CD4-positive, alpha-beta T cell treated with Interleukin-2 at 100 ng/mL for 4 hours (primary cell): ENCODE measurements at places on chromosomes 6 and 20.

- peak; percentile 60 for DNase-seq
Observed at GRCh38 chr6:143397227-143398222, 53.0 kb downstream of the ADAT2 start.

GRCh38 chr6:119764927-119765681, 415.5 kb upstream of the MAN1A1 start:
- DNase-seq, result no peak

DNA sequence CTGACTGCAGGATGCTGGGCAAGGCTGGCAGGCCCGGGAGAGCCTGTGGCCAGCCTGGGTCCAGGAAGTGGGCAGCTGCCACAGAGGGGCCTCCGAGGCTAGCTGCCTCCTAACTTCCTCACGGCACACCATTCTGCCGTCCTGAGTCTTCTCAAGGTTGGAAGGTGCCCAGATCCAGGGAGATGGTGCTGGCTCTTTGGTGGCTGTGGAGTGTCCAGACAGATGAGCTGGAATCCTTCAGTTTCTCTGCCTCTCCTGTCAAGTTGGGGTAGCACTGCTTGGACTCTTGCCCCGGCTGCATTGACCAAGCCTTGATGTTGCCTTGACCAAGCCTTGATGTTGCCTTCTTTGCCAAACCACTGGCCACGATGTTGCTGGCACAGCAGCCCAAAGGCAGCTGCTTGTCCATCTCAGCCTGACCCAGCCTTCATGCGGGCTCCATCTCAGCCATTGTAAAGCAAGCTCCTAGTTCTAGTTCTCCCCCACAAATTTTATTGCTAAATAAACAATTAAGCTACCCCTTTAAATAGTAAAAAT, 75.1 kb upstream of the AFDN start:
- no peak for DNase-seq

- no peak for DNase-seq
Observed at GRCh38 chr6:61886608-61887259, 399.3 kb downstream of the KHDRBS2 start.

DNA sequence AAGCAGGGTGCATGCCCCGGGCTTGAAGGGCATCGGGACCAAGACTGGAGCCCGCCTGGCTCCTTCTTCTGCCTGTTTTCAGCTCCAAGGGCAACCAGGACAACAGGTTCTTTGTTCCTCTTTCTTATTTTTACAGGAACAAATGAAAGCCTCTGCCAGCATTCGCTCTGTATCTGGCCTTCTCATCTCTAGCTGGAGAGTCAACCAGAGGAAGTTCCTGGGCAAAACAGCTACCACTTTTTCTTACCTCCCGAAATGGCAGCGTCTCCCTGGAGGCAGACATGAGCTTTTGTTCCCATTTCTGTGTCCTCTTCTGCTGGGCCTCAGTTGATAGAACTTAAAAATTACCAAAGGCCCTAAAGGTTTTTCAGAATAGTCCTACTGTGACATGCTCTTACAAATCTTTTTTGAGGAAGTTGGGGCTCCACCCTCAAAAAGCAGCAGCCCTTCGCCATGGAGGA, 74.1 kb upstream of the NAA20 start:
- DNase-seq, result no peak

DNA sequence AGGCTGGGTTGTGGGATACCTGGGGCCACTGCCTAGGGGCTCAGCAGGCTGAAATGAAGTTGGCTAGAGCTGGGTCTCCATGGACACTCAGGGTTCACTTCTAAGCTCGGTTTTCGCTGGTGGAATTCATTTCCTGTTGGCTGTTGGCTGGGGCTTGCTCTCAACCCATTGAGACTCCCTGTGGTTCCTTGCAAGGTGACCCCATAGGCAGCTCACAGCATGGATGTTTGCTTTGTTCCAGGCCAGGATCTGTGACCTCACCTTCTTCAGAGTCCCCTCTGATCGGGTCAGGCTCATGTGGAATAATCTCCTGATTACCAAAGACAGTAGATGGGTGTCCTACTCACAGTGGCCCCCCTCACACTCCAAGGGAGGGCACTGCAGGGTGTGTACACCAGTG, 229.3 kb downstream of the QKI start:
- DNase-seq, result no peak

- no peak for DNase-seq
Observed at GRCh38 chr20:41380551-41381193, 14.1 kb upstream of the EMILIN3 start.

DNA sequence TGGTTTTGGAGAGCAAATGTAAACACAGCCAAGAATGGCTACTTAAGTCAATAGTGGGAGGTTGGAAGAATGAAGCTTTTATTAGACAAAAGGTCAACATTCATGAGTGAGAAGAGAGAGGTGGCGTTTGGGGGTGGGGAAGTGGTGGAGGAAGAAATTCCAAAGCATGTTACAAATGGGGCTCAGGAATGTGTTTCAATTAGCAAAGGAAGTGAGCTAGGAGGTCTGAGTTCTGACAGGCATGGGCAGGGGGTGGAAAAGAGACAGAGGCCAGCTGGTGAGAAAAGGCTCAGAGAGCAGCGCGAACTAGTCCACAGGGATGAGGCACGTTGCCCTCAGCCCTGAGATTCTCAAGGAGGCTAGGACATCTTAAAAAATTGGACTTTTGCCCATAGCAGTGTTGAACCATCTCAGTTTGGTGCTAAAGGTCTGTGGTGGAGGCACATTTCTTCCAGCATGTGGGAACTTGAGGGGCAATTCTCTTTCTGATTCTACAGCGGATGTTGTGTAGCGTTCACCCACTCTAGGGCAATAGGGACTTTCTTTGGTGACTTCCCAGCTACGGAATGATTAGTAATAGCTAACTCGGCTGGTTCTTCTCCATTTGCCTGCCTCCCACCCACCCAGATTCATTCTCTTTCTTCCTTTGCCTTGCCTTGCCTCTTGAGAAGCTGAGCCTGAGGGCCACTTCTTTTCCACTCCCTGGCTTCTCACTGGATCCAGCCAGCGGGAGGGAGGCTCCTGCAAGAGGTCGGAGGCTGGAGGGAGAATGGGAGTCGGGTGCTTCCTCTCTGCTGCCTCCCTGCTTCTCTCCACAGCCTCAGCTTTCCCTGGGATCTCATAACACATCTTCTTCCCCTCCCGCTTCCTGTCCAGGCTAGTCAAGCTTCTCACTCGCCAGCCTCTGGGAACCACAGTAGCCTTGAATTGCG, 45.1 kb upstream of the NEDD9 start:
- peak; percentile 47 for DNase-seq

DNA sequence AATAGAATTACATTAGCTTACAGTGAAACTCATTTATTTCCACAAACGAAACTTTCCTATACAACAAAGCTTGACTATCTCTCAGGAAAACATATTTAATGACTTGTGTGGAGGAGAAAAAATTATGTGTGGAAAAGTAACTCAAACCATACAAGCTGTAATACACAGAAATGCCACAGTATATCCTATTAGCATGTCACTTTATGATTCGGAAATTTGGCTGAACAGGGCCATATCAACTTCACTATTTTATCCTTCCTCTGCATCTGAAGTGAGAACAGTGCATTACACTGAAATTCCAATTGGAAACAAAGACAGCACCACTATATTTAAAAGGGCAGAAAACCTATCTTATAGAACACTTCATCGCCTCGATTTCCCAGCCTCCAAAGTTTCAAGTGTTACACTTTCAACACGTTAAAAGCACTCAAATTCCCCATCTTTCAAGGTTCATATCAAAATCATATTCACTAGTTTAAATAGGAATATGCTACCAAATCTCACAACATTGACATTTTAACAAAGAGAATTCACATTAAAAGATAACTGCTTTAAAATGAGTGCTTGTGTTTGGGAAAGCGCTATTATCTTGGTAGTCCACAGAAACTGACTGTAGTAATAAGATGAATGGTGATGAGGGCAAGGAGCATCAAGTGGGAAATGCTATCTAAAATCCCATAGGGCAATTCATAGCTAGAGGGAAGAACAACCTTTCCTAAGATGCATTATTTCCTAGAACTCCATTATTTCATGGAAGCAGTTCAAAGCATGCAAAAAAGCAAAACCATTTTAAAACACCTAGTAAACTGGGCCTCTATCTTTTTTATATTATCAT, 1.8 kb downstream of the REV3L start:
- DNase-seq, result no peak

DNA sequence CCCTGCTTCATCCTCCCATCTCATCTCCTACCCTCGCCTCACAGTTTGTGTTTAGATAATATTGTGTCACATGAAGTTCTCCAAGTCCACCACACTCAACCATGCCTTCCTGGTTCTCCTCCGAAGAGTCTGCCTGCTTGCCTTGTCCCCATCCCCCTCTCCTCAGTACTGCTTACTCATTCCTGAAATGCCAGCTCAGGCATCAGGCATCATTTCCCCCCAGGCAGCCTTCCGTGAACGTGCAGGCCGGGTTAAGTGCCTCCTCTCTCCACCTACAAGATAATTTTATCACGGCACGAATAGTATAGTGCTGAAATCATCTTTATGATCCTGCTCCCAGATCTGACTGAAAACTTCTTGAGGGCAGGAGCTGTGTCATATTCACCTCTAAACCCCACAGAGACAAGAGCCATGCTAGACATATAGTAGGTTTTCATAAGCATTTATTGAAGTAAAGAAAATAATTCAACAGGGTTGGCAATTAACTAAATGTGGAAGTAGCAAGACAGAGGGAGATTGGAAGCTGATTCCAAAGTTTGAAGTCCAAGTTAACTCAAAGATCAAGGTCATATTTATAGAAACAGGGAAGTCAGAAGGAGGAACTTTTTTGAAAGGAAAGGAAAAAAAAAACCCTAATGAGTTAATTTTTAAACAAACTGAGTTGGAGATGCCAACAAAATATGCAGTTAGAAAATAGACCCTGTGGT, 48.7 kb upstream of the BMP2 start:
- no peak for DNase-seq

DNA sequence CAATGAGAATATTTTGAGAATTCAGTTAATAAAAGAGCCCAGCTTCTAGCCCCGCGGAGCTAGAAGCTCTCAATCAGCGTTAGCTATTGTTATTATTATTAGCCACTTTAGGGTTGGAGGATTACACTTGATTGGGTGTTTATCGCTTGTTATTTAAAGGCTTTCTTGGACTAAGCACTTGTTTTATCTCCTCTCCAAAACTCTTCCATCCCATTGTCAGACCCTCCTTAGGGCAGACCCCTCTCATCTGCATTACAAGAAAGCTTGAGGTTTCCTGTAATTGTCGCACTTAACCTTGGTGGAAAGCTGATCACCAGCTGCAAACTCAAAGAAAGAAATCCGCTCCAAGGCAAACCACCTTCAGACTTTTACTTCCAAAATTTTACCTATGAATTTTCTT, 4.8 kb downstream of the DPPA5 start:
- no peak for DNase-seq

DNA sequence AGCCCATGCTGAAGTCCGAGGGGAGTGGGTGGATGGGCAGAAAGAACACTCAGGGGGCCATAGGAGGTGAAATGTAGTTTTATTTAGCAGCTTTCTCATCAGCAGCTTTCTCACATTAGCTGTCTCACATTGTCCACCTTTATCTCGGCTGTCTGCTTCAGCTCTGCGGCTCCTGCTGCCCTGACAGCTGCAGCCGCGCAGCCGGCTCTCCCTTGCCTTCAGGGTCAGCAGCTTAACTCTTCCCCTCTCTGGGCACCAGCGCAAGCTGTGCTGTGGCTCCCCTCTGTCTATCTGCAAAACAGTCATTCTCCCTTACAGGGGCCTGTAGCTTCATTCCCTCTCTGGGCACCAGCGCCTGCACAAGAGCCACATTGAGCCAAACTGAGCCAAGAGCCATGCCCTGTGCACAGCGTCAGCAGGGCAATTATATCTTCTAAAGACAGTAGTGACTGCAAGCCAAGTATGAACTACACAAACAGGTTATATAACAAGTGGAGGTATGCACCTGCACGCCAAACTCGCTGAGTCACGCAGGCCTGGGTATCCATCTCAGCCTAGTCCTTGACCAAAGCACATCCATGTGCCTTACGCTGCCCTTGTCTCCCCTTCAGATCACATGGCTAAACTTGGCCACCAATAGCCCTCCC, 198.8 kb downstream of the EYA2 start:
- DNase-seq, result no peak

DNA sequence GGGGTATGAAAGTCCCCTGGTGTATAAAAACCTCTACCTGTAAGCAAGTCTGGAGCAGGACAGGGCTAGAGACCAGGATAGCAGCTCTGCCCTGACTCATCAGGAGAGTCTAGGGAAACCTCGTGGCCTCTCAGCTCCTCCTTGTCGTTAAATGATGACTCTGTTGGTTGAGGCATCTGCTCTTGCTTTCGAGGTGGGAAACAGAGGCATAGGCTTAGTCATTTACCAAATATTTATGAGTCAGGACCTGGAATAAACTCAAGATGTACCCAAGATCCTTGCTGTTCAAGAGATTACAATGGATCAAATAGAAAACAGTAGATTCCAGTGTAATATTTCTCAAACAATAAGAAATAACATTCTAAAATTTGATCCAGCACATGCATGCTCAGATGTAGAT, 5.5 kb downstream of the MANBAL start:
- DNase-seq, result no peak

DNA sequence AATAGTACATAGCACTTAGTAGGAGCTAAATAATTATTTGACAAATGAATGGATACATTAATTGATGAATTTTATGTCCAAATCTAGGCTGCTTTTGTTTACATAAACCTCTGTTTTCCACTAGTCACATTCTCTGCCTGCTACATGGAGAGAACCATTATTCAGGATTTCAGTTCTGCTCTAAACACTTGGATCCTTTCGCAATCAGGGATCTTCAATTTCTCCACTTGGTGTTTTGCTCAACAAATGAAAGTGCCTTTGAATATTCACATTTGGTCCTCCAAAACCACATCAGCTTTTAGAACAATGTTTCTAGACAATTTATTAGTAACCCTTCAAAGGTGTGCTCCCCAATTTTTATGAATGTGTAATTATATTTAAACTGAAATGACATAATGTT, 30.6 kb upstream of the HLA-DQB1 start:
- DNase-seq, result no peak

GRCh38 chr6:9252799-9253198, 817.5 kb upstream of the SLC35B3 start:
- no peak for DNase-seq

- no peak for DNase-seq
Observed at GRCh38 chr20:2167112-2167511, 65.5 kb downstream of the STK35 start.

GRCh38 chr6:107330168-107330567, 129.2 kb downstream of the PDSS2 start:
- peak; percentile 1 for DNase-seq

DNA sequence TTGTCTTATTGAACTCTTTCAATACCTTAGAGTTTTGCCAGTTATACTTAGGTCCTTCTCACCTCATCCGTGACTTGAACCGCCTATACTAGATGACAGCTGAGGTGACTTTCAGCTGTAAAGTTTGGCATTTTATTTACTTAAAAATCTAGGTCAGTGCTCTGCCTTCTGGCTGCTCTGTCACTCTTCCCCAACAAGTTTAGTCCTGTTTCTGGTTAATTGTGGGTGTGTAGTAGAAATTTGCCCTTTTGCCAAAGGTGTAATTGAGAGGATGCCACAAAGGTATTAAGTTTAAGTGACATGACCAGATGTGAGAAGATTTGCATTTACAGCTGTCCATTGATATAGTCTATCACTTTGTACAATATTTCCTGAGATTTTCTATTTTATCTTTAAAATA, 106.2 kb downstream of the FARS2 start:
- DNase-seq, result no peak
